ENCODE measurements at places on chromosomes 4 and X.

- no peak for DNase-seq
Observed at GRCh38 chrX:133185938-133186337, 32.2 kb downstream of the TFDP3 start.

DNA sequence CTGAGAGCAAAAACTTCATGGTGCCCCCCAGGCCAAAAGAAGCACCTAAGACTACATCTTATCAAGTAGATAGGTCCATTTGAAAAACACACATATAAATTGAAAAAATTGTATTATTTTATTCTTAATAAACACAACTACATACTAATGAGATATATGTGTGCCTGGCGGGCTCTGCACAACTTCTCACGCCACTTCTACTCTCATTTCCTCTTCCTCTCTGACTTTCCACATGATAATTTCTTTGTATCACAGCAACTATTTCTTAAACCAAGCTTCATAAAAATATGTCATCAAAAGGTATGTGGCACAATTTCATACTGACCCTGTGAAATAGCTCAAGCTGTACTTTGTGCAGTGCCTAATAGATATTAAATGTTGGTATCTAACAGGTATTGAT lies 10.7 kb upstream of the NPY2R start:
- DNase-seq = no peak

DNA sequence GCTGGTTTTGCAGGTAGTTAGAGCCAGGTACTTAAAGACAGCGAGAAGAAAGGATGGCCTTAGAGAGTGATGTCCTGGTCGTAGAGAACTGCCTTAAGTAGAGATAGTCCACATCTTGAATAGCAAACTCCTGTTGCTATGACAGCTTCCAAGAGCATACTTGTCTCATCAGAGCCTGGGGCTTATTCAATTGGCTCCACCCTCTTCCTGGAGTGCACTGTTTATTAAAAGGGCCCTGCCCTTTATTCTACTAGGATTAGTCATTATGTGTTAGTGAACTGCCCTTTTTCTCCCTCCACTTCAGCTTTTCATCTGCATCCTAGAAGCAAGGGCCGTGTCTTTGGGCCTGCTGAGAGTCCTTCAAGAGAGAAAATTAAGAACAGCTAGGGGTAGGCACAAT lies 94.5 kb upstream of the EOLA2 start:
- DNase-seq = no peak

GRCh38 chr4:43456383-43456782 lies 563.9 kb downstream of the GRXCR1 start:
- no peak for DNase-seq

DNA sequence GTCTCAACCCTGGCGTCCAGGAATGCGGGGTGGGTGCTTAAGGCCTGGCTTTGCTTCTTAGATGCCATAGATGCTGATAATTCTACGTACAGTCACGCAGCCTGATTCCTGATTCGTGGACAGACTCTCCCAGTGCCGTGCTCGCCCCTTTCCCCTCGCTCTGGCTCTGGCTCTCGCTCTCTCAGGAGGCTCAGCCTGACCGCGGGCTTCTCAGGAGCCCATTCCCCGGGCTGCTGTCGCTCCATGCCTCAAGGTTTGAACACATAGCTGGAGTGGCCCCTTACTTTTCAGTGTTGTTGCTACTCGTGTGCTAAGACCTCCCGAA lies 59.2 kb upstream of the ZC4H2 start:
- DNase-seq = no peak

DNA sequence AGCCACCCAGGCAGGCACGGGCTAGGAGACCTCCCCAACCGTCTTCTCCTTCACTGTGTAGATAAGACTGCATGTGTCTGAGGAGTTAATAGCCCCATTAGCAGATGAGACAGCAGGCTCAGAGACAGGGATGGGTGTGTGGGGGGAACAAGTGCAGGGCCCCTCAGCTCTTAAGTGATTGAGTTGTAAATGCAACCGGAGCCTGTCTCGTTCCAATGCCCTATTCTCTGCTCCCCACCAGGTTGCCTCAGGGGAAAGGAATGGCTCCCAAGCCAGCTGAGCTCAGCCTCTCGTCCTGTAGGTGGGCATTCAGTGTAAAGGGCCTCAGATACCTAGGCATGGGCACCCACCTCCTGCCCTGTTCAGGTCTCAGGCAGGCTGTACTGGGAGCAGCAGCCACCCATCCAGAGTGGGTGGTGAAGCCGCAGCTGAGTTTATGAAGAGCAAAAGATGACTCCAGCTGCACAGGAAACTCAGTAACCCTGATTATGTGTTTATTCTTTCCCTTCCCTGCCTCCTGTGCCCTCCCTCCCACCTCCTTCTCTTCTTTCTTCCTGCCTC lies 87.3 kb downstream of the PJA1 start:
- DNase-seq = no peak

GRCh38 chr4:39713691-39714090 lies 15.8 kb downstream of the UBE2K start:
- DNase-seq = no peak

DNA sequence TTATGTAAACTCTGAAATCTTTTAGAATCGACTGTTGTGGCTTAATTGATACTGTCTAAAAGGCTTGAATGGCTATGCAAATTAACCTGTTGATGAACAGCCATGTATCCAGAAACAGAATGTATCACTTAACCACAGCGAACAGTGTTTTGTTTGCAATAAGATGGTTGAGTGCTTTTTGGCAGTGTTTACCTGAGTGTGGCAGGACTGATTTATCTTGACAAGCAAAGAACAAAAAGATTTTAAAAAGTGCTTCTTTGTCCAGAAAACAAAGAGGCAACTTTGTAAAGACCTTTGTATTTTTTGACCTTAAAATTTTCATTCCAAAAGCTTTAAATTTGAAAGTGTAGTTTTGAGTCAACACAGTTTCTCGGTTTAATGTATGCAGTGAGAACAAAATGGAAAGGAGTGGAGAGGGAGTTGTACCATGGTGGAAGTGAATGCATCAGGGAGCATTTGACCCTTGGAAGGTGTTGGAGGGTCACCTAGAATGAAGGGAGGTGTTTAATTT lies 18.0 kb downstream of the ARHGAP10 start:
- DNase-seq = no peak

DNA sequence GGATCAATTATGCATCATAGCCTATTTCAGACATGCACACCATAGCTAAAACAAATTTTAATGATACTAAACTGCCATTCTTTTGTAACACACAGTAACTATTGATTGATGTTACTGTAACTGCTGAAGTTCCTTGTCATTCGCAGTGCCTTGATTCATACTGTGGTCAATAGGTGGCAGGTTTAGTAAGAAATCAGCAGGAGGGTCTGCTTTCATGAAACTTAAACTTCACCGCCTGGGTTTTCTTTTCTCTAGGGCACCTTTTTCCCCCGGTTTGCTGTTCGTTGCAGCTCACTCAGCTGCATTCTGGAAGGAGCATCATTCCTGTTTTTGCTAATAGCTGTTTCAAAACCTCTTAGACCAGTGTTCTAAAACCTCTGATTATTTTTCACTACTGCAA lies 88.1 kb downstream of the RPA4 start:
- DNase-seq = no peak

- no peak for DNase-seq
Observed at GRCh38 chr4:138030375-138030774, 211.8 kb downstream of the SLC7A11 start.

GRCh38 chr4:88958080-88958479 lies 98.9 kb downstream of the FAM13A start:
- DNase-seq = no peak

GRCh38 chrX:119693040-119693995 lies at the start of gene SEPTIN6:
Gene SEPTIN6 (minus strand): TSS chrX:119693168. CDS start chrX:119693105, 63 bp downstream.
- DNase-seq = peak; percentile 71

DNA sequence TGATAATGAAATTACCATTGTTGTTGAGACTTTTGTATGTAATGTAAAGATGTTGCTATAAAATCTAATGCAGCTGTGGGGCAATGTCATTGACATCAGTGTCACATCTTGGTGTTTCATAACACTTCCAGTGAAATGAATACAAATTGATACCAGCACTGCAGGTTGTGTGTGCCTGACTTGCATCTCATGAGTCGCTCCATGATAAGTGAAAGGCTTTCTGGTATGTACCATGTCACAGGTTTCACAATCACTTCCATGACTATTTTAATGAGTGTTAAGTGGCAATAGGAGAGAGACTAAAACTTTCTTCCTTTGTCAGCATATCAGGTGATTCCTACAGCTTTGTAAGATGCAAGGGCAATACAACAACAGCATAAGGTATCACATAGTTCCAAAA lies 94.4 kb downstream of the ABCB7 start:
- no peak for DNase-seq

GRCh38 chr4:164846566-164846965 lies 30.4 kb upstream of the APELA start:
- DNase-seq = no peak

GRCh38 chr4:128818442-128818841 lies 8.9 kb downstream of the JADE1 start:
- DNase-seq = no peak

- DNase-seq = no peak
Observed at GRCh38 chr4:142707401-142707800, 138.7 kb downstream of the INPP4B start.

- no peak for DNase-seq
Observed at GRCh38 chr4:87229979-87230378, 9.6 kb upstream of the KLHL8 start.

- no peak for DNase-seq
Observed at GRCh38 chr4:165826166-165826565, 46.9 kb upstream of the TLL1 start.

- DNase-seq = no peak
Observed at GRCh38 chr4:38911257-38911656, 43.7 kb downstream of the FAM114A1 start.

DNA sequence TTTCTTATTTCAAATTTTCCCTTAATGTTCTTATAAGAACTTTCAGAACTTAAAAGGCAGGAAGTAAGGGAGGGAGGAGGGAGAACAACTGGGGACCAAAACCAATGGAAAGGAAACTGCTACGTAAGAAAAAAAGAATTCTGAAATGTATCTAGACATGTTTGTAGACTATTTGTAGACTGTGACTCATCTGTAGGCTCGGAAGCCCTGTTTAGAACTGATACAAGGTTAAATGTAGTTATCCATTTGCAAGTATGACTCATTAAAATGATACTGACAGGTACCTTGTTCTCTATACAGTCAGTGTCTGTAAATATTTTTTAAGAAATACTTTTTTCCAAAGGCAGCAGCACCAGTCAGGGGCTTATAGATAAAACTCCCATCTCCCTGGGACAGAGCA lies 202.0 kb downstream of the DHX15 start:
- no peak for DNase-seq

GRCh38 chrX:132411310-132411977 lies 77.4 kb downstream of the MBNL3 start:
- DNase-seq = no peak

- no peak for DNase-seq
Observed at GRCh38 chr4:138275216-138275615, 33.1 kb upstream of the SLC7A11 start.

GRCh38 chr4:56241500-56241899 lies 145.8 kb downstream of the AASDH start:
- no peak for DNase-seq

DNA sequence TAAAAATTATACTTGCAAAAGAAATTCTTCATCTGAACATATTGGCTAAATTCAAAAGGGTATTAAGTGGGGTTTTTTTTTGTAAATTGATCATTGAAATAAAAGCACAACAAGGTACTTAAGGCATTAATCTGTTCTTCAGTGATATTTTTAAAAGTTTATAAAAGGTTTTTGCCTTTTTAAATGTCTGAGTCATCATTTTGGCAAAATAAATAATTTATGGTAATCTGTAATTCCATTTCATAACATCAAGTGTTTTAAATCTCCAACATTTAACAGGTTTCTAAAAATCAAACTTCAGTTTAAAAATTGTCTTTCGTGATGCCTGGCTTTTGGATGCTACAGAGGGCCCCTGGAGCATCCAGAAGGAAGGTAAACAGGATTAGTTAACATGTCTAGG lies 27.4 kb downstream of the NLRP2B start:
- DNase-seq = no peak
